ENCODE measurements at places on chromosomes 5 and 9.

DNA sequence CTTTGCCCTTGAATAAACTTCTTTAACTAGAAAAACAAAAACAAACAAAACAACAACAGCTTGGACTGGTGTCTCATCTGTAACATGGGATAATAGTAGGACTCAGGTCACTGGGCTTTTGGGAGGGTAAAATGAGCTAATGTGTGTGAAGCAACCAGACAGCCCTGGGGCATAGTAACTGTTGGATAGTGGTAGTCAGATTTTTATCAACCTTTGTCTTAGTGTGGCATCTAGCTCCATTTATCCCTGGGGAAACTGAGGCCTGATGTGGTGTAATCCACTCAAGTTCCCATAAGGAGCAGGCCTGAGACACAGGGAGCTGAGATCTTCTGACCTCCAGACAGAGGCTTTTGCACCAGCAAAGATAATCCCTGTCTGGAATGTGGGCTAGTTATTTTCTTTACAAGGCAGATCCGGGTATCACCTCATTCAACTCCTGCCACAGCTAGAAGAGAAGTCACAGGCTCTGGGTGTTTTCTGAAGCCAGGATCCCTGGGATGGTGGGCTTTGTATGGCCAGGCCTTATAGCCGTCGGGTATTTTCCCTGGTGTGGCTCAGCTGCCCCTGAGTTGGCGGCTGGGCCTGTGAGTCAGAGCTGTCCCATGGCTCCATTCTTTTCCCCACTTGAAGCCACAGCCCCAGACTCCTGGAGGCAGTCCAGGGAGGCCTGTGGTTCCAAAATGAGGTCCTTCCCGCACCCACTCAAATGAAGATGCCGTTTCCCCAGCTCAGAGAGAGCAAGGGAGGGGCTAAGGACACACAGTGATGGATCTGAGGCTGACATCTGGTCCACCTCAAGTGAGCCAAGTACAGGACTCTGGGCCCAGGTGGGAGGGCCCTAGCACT, 26.1 kb upstream of the CSF1R start:
- DNase-seq, result peak; percentile 12

DNA sequence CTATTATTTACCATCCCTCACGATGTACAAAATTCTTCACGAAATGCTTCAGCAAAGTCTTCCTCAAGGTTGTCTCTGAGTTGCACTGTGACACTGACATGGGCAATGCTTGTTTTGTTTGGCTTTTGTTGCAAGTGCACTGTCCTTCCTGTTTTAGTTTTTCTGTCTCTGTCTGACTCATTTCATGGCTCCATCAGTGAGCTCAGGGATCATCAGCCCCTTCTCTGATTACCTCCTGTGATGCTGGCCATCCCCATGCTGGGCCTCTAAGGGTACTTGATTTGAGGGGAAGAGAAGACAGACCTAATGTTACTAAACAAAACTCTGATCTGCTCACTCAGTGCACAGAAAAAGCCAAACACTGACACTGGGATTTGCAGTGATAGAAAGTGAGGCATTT, 37.6 kb upstream of the STX17 start:
- DNase-seq, result peak; percentile 15

GRCh38 chr9:99356512-99356971, 134.5 kb downstream of the SEC61B start:
- no peak for DNase-seq

- DNase-seq, result no peak
Observed at GRCh38 chr9:123248630-123249029, 19.8 kb downstream of the STRBP start.

- no peak for DNase-seq
Observed at GRCh38 chr9:102534031-102534430, 461.1 kb upstream of the CYLC2 start.

GRCh38 chr9:133861692-133862091, 123.5 kb upstream of the SARDH start:
- DNase-seq, result no peak

- DNase-seq, result no peak
Observed at GRCh38 chr5:58330781-58331180, 129.1 kb downstream of the PLK2 start.

- DNase-seq, result no peak
Observed at GRCh38 chr5:56207537-56207936, 25.6 kb downstream of the ANKRD55 start.

- no peak for DNase-seq
Observed at GRCh38 chr5:107487056-107487542, 183.6 kb downstream of the EFNA5 start.

- DNase-seq, result no peak
Observed at GRCh38 chr5:62643556-62644451, 65.2 kb downstream of the LRRC70 start.

- no peak for DNase-seq
Observed at GRCh38 chr5:141804475-141804874, 73.7 kb downstream of the PCDH1 start.

DNA sequence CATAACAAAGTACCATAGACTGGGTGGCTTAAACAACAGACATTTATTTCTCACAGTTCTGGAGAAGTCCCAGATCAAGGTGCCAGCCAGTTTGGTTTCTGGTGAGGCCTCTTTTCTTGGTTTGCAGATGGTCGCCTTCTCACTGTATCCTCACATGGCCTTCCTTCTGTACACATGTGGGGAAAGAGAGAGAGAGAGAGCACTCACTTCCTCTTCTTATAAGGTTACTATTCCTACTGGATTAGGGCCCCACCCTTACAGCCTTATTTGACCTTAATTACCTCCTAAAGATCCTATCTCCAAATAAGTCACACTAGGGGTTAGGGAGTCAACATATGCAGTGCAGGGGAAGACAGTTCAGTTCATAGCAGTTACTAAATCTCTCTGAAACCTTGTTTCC, 205.6 kb upstream of the GDNF start:
- DNase-seq, result no peak

GRCh38 chr9:81497091-81497490, 192.3 kb downstream of the TLE1 start:
- no peak for DNase-seq

DNA sequence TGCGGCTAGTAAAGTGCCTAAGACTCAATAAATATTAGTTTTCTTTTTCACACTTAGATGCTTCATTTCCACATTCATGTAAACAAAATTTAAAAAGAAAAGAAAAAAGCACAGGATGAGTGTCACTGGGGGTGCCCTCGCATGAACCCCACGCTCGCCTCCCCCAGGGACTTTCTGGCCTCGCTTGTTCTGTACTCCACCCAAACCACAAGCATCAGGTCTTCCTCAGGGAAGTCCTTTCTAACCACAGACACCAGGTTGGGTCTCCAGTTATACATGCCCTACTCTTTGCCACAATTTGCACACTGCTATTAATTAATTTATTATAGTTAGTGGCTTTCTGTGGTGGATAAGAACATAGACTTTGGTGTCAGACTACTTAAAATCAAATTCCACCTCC, 92.4 kb downstream of the RORB start:
- DNase-seq, result no peak

- no peak for DNase-seq
Observed at GRCh38 chr9:11088821-11089374, 476.1 kb upstream of the PTPRD start.

- no peak for DNase-seq
Observed at GRCh38 chr5:121746763-121747162, 104.9 kb upstream of the FTMT start.

- DNase-seq, result no peak
Observed at GRCh38 chr5:118832974-118833373, 155.4 kb downstream of the DTWD2 start.

DNA sequence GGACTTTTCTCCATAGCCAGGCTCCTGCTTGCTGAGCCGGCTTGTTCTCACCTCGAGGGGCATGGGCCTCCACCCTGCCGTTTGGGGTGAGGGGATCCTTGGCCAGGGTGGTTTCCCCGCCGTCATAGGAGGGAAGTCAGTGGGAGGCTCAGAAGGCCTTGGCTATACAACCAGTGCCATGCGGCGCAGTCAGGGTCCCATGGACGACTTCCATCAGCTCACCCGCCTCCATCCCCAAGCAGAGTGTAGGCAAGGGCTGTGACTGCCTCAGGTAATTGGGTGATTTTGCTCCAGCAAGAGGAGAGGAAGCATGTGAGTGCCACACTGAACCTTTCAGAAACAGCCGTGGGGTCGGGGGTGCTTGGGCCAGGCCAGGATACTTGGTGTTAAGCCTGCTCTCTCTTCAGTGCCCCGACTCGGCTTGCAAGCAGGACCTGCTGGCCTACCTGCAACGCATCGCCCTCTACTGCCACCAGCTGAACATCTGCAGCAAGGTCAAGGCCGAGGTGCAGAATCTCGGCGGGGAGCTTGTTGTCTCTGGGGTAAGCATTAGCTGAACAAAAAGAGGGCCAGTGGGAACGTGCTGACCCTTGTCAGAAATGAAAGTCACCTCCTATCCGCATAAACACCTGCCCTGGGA, 57.2 kb upstream of the LRRTM2 start:
- DNase-seq, result no peak

GRCh38 chr5:195401-196160, 4.3 kb downstream of the LRRC14B start:
- no peak for DNase-seq

- DNase-seq, result no peak
Observed at GRCh38 chr9:91886414-91887076, 63.5 kb downstream of the ROR2 start.

DNA sequence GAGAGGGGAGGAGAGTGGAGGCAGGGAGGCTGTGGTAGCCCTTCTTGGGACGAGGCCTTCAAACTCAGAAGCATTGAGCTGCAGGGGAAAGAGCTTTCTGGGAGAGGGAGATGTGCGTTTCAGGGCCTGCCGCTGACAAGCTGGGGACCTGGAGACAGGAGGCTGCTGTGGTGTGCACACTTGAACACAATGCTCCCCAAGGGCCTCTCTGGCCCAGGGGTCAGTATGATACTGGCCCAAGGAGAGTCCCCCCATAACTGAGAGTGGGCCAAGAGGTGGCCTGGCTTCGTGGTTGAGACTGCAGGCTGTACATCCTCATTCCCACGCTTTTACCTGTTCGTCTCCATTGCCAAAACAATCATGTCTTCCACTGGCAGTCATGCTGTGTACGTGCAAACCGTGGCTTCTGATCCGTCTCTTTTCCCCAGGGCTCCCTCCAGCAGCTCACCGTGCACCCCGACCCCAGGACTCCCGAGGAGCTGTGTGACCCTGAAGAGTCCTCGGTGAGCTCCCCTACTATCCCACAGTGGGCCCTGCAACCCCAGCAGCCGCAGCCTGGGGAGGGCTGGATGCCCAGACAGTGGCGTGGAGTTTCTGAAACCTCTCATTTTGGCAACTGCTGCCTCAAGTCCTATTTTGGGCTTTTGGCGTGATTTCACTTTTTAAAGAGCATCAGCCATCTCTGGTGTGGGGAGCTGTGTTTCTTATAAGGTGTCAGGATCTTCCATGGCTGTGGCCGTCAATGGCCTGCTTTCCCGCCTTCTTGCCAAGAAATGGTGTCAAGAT, 43.4 kb downstream of the COL15A1 start:
- no peak for DNase-seq

GRCh38 chr5:123579410-123579809, 67.4 kb downstream of the CSNK1G3 start:
- DNase-seq, result no peak

DNA sequence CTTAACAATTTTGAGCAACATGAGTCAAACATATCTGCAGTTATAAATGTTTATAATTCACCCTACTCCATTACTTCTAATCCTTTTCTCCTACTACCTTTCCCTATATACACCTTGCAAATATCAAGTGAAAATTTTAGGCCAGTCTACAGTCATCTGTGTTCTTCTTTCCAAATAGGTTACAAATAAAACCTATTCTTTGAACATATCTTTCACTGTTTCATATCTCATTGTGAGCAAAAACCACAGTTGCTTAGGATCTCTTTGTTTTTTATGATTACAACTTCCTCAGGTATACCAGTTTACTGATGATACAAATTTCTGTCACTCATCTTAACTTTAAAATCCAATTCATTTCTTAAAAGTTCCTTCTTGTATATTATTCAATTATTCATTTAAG, 34.4 kb downstream of the RFX3 start:
- no peak for DNase-seq

- DNase-seq, result no peak
Observed at GRCh38 chr5:3068401-3068800, 316.9 kb upstream of the IRX2 start.

DNA sequence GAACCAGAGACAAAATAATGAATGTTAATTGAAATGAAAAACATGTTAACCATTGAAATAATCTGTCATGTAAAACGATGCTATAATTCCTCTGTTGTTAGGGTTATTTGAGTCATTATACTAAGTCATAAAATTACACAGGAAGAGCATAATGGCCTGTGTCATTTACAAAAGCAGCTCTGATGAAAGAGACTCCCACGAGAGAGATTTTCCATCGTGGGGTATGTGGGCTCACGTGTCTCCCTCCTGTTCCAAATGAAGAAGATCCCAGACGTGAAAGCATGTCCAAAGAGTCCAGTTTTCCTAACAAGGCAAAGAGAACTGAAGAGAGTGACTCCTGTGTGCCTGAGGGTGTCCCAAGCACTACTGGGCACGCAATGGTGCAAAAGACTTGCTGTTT, 379.8 kb downstream of the SPOCK1 start:
- no peak for DNase-seq

- DNase-seq, result no peak
Observed at GRCh38 chr5:36777105-36777757, 99.3 kb upstream of the NIPBL start.

- no peak for DNase-seq
Observed at GRCh38 chr9:129309041-129309430, 131.0 kb upstream of the IER5L start.

GRCh38 chr9:14103115-14103514, 210.8 kb downstream of the NFIB start:
- DNase-seq, result no peak

DNA sequence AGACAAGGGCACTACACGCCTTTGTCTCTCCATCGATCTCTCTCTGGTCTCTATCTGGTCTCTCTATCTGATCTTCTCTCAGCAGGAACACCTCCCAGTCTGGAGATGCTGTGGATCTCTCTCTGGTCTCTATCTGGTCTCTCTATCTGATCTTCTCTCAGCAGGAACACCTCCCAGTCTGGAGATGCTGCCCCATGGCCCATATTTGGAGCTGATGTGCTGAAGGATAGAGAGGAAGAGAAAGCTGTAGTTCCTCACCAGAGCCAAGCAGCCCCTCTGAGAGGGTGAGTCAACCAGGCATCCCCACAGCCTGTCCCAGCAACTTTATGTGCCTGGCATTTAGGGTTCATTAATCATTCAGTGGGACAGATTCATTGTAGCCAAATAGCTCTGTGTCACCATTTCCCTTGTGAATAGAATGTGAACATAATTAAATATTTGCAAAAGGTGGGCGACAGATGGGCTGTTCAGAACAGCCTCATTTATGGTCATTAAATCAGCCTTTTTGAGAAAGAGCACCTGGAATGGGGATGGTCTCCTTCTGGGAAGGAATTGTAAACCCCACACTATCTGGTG, 189.3 kb upstream of the MAST4 start:
- no peak for DNase-seq

DNA sequence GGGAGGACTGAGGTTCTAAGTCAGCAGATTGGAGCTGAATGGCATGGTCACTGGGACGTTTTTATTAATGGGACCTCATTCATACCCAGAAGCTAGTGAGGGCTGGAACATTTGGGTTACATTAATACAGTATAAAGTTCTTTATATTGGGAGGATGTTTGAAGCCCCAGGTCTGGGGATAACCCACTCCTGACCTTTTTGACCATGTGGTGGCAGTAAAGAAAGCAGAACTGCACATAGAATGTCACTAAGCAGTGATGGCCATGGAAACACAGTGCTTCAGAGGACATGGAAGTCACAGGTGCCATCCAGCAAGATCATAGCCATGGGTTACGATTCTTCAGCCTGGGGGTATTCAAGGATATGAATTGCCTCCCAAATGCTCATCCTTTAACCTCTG, 176.0 kb downstream of the ATP10B start:
- no peak for DNase-seq

GRCh38 chr9:1415146-1415545, 365.0 kb downstream of the DMRT2 start:
- no peak for DNase-seq

- DNase-seq, result no peak
Observed at GRCh38 chr5:82813861-82814260, 263.3 kb downstream of the TMEM167A start.
